Activated T-helper 9 cell treated with anti-CD3 and anti-CD28 coated beads, Interleukin-2, amount 50 U/mL, for 16 hours (primary cell): ENCODE measurements at places on chromosomes 4 and X.

DNA sequence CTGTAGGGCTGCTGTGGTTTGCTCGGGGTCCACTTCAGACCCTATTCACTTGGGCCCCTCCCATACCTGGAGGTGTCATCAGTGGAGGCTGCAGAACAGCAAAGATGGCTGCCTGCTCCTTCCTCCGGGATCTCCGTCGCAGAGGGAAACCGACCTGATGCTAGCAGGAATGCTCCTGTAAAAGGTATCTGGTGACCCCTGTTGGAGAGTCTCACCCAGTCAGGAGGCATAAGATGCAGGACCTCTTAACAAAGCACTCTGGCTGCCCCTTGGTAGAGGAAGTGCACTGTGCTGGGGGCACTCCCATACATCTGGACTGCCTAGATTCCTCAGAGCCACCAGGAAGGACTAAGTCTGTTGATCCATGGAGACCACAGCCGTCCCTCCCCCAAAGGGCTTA lies 296.9 kb downstream of the GRID2 start:
- DNase-seq = no peak

DNA sequence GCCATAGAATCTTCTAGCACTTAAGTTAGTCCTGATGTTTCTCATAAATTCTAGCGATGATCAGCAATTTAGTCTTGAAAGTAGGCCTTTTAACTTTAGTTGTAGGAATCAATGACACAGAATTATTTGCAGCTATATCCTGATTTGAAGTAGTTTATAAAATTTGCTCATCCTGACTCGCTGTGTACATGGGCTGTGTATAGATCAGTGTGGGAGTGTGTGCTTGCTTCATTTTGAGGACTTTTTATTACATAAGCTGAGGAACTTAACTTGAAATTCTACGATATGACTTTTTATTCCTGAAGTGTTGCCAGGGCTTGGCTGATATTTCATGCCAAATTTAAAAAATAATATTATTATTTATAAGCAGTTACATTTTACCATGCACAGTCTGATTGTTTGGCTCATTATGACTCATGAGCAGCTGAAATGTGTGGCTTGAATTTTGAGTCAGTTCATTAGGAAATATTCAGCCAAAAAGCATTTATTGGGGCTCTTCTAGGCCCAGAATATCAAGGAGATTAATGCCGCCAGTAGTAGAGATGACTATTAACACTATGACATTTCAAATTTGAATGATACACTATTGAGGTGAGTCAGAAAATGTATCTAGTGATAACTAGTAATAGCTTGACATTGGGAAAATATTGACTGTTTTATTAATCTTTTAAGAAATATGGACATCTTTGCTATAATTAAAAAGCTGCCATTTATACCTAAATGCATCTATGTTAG lies 128.9 kb upstream of the LIMCH1 start:
- no peak for DNase-seq

DNA sequence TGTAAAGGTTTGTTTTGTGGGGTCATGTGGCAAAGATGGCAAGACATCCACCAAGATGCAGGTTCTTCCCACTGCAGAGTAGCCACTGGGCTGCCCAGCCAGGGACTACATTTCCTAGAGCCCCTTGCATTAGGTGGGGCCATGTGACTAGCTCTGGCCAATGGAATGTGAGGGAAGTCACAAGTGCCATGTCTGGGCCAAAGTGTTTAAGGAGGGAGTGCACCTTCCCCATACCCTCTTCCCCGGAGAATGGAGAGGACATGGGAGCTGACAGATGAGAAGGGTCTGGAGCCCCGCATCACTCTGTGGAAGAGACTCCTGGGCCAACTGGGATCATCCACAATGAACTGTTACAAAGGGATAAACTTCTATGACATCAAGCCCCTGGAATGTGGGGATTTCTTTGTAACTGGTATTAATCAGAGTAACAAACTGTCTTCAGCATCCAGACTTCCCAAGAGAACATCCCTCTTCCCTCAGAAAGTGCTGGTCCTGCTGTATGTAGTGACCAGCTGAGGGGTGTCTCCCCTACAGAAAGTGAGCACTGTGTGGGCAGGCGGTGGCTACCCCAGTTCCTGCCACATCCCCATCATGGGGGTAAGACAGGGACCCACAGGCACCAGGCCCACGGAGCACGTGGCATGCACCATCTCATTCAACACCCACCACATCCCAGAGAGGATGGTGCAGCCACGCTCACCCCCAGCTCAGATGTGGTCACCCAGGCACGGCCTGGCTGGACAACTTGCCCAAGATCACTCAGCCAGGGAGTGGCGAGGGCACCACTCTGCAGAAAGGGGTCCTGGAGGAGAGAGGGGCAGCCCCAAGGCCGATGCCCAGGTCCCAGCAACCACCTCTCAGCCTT lies 10.9 kb downstream of the PPP2R2C start:
- no peak for DNase-seq

DNA sequence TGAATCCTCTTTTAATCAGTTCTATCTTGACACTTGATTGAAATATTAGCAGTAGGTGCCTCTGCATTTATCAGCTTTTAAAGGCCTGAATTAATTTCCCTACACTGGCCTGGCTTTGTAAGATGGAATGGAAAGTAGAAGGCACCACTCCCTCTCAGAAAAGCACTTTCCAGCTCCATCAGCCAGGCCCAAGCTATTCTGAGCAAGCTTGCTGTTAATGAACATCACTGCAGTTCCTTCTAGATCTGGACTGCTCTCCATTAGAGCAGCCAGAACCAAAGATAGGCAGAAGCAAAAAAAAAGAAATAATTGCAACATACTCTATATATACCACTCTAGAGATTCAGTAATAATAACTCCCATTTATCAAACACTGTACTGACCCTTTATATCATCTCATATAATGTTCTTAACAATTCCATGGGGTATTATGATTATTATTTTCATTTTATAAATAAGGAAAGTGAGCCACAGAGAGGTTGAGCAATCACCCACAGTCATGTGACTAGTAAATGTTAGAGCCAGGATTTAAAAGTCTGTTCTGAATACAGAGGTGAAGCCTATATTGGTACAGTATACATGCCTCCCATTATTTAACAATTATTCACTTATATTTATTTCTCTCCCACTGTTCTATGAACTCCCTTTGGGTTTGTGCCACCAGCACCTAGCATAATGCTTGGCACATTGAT lies 39.4 kb upstream of the GPC3 start:
- no peak for DNase-seq

DNA sequence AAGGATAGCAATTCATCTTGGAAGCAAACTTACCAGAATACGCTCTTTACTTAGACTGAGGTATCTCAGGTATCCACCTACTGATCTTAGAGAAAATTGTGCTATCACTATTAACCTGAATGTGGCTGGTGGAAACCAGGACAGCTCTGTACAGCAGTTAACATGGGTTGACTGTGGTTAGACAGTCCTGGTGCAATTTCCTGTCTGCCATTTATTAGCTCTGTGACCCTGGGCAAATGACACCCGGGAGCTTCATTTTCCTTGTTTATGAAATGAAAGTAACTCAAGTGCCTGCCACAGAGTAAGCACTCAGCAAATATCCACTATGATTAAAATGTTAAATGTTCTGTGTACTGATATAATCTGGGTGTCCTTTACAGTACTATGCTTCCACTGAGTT lies 60.0 kb downstream of the SMC1A start:
- no peak for DNase-seq

DNA sequence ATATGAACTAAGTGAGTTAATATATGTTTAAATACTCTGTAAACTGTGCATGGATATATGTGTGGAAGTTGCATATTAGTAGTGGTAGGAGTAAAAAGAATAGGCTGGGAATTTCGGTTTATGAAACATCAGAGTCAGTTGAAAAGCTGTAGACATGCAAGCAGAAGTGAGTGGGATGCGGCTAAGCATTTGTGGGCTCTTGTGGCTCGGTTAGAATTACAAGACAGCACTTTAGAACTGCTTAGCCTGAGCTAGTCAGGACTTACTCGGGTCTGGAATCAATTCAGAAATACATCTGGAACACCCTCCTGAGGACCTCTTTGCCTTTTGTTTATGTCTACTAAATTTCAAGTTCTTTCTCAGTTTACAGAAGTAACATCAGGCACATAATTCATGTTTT lies 93.6 kb downstream of the AFF2 start:
- DNase-seq = no peak

GRCh38 chr4:176236946-176237345 lies 32.1 kb downstream of the ASB5 start:
- DNase-seq = no peak

DNA sequence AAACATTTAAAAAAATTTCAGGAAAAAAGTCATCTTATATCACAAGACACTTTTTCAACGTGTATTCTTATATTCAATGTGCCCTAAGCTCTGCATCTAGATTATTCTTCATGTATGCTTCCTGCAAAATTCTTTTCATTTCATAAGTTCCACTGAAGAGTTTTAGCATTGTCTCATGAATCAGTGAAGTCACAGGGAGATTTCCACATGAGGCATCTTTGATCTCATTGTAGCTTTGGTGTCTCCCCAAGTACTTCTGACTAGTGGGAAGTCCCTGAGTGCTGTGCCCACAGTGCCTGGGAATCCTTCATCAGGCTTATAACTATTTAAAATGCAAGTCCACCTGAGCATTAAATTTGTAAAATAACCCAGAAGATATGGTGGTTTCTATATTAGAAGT lies 123.8 kb downstream of the MAD2L1 start:
- DNase-seq = no peak

DNA sequence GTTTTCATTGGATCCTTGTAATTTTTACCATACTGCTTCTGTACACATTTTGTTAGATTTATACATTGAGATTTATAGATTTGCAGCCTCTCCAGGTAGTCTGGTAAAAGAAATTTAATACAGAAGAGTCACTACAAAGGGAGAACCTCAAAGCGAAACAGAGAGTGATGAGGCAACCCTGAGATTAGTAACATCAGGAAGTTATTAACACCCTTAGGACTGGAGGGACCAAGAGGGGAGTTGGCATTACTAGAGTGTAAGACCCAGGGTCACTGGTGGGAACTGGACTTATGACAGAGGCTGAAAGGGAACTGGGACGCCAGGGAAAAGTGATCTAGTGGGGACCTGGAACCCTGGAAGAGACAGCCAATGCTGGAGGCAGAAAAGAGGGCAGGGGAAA lies 20.6 kb upstream of the MAML3 start:
- DNase-seq = no peak

GRCh38 chr4:4574052-4574451 lies 32.2 kb upstream of the STX18 start:
- no peak for DNase-seq

GRCh38 chr4:103786593-103786992 lies 66.8 kb upstream of the TACR3 start:
- no peak for DNase-seq

- peak; percentile 47 for DNase-seq
These were observed 568 bp downstream of the NIPAL1 start for GRCh38 chr4:48017108-48017571.

DNA sequence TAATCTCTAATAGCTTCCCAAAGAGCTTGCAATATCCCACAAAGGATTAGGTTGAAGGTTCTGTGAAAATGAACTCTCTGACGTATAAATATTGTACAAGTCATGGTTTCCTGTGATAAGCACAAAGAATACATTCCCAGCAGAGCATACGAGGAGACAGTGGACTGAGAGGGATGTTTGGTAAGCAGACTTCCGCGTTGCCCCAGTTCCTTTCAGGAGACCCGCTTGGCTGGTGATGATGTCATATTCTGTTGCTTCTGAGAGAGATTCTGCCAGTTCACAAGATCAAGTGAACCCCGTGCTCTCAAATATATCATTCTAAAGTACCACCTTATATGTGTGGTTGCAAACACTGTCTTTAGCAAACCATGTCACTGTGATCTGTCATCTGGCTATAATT lies 323.9 kb upstream of the CASK start:
- DNase-seq = no peak

GRCh38 chr4:169346840-169347239 lies 76.1 kb upstream of the SH3RF1 start:
- DNase-seq = no peak

DNA sequence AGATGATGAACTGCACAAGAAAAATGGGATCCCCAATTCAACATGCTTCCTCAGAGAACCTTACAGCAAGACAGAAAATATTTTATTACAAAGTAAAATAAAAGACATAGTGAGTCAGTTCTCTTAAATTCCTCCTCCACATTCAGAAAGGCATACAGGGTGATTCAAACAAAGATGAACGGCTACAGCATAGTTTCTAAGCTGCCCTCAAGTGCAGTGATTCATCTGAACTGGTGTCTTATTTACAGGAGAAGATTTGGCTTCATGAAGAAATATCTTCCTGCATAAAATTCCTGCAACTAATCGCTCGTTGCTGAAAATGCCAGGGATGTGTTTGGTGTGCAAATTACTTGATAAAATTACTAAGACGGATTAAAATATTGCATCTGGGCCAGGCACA lies 103.6 kb downstream of the PRKX start:
- DNase-seq = no peak

DNA sequence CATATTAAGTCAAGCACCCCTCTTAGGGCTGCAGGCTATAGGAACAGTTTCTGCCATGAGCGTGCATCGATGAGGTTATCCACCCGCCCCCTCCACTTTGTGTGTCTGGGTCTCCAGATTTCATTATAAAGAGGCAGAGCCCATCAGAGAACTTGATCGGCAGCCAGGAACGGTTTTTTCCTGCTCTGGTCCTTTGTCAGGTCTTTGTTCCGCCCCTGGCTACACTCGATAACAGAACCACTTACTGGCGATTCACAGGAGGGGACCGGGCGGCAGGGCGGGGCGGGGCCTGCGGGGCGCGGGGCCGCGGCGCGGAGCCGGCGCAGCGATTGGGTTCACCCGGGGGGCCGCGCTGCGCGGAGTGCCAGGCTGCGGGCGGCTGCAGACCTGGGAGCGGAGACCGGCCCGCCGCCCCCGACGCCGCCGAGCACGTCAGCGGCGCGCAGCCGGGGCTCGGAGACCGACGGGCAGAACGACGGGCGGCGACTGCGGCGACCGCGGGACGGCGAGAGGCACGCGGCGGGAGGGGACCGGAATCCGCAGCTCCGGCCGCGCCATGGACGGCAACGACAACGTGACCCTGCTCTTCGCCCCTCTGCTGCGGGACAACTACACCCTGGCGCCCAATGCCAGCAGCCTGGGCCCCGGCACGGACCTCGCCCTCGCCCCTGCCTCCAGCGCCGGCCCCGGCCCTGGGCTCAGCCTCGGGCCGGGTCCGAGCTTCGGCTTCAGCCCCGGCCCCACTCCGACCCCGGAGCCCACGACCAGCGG lies at the start of gene SLC10A4:
Gene SLC10A4, plus strand, starts transcription at position 338 of the 771 bp plus-strand sequence. Its CDS starts 219 bp downstream, at position 557.
- no peak for DNase-seq

GRCh38 chr4:38068107-38068506 lies 107.9 kb downstream of the PTTG2 start:
- DNase-seq = no peak

DNA sequence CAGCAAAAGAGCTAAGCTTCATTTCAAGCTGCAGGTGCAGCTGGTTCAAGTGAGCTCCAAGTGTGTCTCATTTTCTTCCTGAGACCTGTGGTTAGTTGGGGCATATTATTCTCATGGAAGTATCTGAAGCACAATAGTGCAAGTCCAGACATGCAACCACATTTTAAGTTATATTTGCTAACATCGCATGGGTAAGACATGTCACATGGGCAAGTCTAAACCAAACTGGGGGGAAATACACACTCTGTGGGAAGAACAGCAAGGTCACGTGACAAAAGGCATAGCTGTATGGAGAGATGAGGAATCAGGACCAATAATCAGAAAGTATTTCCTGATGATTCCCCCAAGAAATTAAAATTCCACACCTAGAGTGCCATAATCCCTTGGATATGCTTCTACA lies 94.9 kb upstream of the NDP start:
- no peak for DNase-seq

- DNase-seq = no peak
These were observed 72.3 kb upstream of the SH3RF1 start for GRCh38 chr4:169342906-169343564.

GRCh38 chr4:113349430-113349829 lies 300.0 kb downstream of the ANK2 start:
- no peak for DNase-seq

GRCh38 chr4:119585771-119586170 lies 42.8 kb downstream of the PDE5A start:
- DNase-seq = no peak
